Pancreas (tissue), 10 donors: ENCODE measurements at places on chromosomes 7 and 10. TPM values are rescaled to one million over a fixed set of nuclear protein-coding genes. Genes with fewer than 3 reads are reported as not detected.

GRCh38 chr10:101487399-101487798, 100.7 kb downstream of the POLL start:
- DNase-seq, result no peak

DNA sequence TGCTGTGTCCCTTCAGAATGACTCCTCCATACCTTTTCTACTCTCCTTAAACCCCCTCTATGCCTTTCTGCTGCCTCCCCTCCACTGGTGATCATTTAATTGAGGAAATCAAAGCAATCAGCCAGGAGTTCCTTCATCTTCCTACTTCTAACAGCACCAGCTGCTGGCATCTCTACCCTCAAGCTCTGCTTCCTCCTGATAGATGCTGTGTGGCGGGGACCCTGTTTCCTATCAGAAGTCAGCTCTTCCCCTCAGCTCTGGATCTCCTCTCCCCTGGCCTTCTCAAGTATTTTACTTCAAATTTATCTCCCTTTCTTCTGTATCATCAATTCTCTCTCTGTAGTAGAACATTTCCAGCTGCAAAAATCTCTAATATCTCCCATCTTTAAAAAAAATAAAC, 183.7 kb downstream of the ELMO1 start:
- DNase-seq, result no peak

DNA sequence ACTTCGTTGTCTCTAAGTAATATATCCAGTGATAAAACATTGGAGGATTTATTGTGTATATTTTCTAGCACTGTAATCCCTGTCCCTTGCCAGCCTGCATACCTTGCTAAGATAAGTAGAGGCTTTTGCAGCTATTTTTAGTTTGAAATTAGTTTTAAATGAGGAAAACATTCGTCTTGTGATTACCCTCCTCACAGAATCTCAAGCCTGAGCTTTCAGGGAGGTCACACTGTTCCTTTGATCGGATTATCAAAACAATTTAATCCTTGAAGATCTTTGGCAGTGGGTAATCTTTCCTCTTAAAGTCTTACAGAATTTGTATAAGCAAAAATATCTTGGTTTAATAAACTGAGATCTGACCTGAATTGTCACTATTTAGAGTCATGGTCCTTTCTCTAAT, 897.0 kb upstream of the CELF2 start:
- no peak for DNase-seq

- no peak for DNase-seq
These were observed 339.8 kb downstream of the PARD3 start for GRCh38 chr10:34475274-34475646.

DNA sequence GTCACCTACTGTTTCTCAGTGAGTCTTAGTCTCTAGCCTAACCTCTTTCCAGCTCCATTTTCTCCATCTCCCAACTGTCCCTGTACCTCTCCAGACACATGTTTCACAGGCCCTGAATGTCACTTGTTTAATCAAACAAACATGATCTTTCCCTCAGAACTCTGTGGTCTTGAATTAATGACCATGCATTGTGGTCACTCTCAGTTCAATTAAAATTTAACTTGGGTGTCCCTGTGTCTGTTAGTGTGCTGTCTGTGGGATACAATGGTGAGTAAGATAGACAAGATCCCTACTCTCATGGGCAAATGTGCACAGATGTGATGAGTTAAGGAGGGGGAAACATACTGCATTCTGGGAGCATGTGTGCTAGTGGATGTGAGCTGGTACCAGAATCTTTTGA, 65.0 kb downstream of the RBM33 start:
- DNase-seq, result no peak

DNA sequence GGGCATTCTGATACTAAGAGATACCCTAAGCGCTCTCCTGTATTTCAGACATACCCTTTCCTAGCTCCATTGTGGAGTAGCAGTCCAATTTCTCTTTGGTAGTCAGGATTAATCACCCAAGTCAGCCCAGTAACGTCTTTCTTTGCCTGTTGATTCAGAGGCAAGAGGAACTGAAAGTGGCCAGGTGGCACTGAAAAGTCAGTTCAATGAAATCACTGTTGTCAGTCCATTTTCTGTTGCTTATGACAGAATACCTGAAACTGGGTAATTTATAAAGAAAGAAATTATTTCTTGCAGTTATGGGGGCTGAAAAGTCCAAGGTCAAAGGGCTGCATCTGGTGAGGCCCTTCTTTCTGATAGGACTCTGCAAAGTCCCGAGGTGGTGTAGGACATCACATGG, 40.2 kb downstream of the ANKRD61 start:
- DNase-seq, result no peak

- no peak for DNase-seq
These were observed 6.5 kb downstream of the AKR1B1 start for GRCh38 chr7:134452419-134452838.

- DNase-seq, result peak; percentile 23
These were observed 124.4 kb downstream of the PON1 start for GRCh38 chr7:95199779-95200558.

- no peak for DNase-seq
These were observed 317.4 kb upstream of the COBL start for GRCh38 chr7:51634025-51634424.

DNA sequence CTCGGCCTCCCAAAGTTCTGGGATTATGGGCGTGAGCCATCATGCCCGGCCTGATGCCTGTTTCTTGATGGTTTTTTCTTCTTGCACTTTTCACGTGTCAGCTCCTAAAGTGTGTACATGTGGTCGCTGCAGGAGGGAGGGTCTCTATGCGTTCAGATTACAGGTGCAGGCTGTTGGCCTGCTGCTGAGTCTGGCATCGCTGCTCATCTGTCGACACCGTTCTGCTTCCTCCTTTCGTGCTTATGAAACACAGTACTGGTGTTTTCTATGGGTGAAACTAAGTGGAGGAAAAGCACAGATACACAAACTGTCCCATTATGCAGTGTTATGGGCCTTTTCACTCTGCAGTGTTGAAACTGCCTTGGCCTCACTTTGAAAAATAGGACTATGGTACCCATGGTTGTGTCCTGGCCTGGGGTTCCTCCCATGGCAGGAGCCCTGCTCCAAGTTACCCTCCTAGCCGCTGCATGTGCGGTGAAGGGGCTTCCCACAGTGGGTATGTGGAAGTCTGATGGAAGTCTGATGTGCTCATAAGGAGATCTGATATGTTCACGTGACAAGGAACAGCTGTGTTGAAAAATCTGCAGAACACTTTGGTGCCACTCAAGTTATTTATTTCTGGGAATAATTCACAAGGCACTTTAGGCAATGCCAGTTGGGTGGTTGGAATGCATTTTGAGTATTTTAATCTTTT, 23.5 kb downstream of the OGDH start:
- DNase-seq, result no peak

GRCh38 chr10:104579136-104579535, 62.0 kb upstream of the SORCS3 start:
- no peak for DNase-seq

DNA sequence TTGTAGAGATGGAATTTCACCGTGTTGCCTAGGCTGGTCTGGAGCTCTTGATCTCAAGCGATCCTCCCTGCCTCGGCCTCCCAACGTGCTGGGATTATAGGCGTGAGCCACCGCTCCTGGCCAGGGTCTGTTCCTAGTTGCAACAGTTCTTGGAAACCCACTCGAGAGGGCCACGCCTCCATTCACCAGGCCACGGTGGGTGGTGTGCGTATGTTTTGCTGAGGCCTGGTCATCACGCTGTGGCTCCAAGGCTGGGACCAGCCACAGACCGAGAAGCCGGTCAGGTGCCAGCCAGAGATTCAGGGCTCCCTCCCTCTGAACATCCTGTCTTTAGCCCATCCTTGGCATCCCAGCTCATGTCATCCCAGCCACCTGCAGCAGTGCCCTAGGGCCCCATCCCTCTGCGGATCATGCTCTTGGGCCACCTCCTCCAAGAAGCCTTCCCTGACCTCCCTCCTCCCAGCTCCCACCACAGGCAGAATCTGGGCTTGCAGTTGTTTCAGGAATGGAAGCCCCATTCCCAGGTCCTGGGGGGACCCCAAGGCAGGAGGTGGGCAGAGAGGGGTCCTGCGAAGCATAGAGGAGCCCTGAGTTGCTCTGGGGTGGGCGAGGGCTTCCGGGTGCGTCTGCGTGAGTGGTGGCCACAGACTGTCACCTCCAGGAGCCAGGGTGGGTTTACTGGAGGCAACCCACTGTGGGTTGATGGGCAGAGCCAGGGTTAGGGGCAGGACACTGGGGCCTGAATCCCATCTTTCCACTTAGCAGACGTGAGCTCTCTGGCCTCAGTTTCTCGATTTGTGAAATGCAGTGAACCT, 5.2 kb downstream of the LAT2 start:
- no peak for DNase-seq

DNA sequence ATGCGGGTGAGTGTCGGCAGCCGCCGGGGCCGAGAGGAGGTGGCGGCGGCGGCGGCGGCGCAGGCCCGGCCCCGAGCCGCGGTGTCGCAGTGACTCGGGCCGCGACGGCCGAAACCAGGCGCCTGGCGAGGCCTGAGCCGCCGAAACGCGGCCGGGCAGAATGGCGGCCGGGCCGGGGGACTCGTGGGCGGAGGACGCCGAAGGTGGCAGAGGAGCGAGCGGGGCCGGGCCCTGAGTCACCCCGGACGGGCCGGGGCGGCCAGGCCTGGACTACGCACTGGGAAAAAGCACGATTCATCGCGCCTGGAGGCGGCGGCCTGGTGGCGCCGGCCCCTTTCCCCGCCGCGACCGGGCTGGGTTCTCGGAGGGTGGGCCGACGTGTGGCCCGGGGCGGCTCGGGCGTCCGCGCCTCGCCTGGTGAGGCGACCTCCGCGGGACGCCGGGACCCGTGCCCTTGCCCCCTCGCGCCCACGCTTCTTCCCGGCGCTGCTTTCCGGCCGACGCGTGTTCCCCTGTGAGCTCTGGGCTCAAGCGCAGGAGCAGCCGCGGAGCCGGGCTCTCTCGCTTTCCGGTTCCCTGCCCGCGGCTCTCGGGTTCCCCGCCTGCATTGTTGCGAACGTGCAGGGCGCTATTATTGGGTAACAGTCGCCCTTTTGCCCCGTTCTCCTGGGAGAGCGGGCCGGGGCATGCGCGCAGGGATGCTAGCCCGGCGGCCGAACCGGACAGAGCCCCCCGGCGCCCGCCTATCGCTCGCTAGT, 500 bp downstream of the CUL1 start:
- DNase-seq, result peak; percentile 83

DNA sequence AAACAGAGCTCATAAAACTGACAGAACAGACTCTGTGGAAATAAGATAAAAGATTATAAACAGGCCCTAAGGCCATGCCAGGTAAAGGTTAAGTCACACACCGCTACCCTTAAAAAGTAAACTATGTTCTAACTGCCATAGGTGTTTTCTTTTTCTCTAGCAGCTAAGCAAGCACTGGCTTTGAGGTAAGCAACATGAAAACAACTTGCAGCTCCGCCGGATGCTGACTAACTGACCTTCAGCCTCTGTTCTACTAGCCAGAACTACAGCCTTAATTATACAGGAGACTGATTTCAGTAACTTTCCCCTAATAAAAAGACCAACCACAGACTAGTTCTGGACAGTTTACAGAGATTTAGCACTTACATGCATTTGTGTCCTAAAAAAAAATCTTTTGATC, 708.3 kb downstream of the CCSER2 start:
- no peak for DNase-seq

DNA sequence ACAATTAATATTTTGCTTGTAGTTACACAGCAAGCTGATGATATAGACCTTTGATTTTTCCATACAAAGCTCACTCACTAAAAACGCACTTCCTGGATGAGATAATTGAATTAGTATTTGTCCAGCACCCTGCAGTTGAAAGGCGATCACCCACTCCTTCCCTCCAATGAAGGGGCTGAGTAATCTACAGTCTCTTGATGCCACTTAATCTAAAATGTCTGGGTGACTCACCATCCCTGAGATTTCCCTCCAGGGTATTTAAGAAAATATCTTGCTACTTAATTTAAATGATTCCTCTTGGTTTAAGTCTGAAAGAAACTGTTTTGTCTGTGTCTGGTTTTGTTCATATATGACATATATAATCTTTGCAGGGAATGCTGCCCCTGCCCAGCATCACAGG, 515.3 kb downstream of the GRID1 start:
- DNase-seq, result no peak

DNA sequence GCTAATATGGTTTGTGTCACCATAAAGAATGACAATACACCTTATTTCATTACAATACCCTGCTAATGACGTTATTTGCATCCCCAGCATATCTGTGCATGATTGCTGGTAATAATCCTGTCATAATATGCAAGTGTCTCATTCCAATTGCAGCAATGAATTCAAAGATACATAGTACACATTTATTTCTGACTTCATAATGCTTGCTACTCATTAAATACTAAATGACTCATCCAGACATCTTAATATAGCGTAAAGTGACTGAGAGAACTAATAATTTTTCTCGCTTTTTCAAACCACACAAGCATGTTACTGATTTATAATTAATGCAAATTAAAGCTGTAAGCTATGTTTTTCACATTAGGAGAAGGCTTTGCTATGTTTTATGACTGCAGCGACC, 234.7 kb upstream of the MDFIC start:
- DNase-seq, result no peak

GRCh38 chr10:89158446-89158845, 48.7 kb downstream of the CH25H start:
- no peak for DNase-seq

DNA sequence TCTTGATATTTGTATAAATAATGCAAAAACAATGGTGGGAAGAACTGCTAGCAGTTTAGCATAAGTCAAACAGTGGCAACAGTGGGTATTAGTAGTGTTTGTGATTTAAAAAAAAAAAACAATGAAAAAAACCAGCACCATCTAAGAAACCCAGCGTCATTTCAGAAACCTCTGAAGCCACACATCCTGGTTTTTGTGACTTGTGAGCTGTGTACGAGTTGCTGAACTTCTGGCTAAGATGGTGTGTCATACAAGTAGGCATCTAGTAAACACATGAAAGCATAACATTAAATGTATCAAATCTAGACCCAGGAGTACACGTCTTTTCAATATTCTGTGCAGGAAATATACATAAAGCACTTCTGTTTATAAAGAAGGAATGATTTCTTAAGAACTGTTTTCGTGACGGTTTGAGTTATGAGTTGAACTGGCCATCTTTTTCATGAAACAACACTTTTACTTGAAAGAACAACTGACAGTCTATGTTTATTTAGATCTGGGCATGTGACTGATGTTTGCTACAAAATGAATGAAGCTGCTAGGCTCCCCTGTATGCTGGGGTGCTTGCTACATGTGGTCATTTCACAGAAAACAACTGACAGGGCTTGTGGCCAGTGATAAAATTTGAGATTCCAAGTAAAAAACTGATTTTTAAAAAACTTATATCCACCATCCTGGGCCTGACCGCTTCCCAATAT, 143.5 kb downstream of the PIP4K2A start:
- no peak for DNase-seq

- DNase-seq, result no peak
These were observed 69.1 kb downstream of the PRKAG2 start for GRCh38 chr7:151807846-151808245.

DNA sequence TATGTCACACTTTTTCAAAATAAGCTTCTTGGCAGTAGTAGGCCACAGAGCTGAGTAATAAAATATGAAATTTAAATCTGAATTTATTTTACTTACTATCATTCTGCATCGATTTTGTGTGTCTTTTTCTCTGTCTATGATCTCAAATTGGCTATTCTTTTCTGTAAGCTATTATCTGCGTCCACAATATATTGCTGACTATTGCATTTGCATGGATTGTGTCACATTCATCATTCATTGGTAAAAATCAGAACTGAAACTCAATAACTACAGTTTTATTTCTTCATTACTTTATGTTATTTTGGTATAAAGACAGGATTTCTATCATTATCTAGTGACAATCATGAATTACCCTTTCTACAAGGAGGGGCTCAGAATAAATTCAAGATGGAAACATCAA, 154.8 kb upstream of the AGR3 start:
- no peak for DNase-seq

The NEUROD6 gene
- not detected for total RNA-seq

The PRLHR gene
- total RNA-seq, result 0.04 TPM

The ABCB4 gene
- total RNA-seq, result 0.12 TPM

The IFIT2 gene
- 3.8 TPM for total RNA-seq

The CCDC3 gene
- total RNA-seq, result 0.94 TPM
